ENCODE measurements at places on chromosomes 12 and 14. TPM values are rescaled to one million over a fixed set of nuclear protein-coding genes. Genes with fewer than 3 reads are reported as not detected.

DAO gene
- total RNA-seq: not detected

DNA sequence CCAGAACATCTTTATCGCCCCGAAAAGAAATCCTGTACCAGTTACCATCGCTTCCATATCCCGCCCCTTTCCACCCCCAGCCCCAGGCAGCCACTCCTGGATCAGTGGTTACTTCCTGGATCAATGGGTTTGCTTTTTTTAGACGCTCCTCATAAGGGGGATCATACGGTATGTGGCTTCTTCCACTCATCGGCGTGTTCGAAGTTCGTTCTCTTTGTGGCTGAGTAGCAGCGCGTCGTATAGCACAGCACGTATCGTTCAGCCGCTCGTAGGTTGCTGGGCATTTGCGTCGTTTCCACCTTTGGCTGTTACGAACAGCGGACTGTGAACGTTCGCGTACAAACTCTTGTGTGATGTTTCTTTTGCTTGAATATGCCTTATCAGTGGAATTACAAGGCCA lies 1.8 kb downstream of the NOC4L start:
- no peak for DNase-seq

- no peak for DNase-seq
These were observed 286.7 kb upstream of the ATXN7L3B start for GRCh38 chr12:74250891-74251290.

DNA sequence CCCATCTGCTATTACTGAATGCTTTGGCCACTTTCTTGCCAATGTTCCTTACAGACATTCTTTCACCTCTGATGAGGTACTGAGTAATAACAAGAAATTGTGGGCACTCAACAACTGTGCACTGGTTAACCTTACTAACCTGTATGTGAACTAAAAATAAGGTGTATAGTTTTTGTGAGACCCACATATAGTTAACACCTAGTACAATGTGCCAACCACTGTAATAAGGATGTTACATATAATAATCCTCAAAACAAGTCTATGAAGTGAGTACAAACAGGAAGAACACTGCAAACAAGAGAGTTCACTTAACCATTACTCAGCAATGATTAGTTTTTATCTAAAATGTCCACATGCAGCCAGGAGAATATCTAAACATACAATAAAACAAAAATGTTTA lies 4.5 kb downstream of the DDHD1 start:
- DNase-seq: no peak

GUCY2C gene
- total RNA-seq: not detected

ITGA7 gene
- 207 TPM for total RNA-seq

DNA sequence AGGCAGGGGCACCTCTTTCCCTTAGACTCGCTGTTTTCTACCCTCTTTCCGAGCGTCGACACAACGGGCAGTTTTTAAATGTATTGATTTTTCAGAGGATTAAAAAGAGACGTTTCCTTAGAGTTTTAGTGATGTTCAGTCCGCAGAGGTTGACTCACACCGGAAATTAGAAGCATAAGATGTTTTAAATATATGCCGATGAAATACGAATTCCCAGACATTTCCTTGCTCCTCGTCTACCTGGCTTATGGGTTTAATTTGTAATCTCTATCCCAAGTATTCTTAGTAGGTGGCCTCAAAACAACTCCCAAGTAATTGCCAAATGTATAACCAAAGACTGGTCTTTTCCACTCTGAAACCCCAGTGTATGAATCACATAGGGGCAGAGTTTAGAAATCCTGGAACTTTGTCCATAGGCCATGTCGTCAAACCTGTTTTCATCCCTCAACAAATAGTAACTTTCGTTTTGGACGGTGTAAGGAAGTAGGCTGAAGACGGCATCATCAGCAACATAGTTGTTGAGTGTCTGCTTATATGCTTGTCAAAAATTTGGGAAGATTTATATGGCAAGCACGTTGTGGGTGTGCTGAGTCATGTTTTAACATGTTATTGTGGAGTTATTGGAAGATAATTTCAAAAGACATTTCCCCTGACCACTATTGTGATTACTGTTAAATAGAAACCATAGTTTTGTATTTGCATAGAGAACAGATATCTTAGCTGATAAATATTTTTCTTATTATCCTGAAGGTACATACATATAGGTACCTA lies 824 bp downstream of the TBK1 start:
- DNase-seq: no peak

DNA sequence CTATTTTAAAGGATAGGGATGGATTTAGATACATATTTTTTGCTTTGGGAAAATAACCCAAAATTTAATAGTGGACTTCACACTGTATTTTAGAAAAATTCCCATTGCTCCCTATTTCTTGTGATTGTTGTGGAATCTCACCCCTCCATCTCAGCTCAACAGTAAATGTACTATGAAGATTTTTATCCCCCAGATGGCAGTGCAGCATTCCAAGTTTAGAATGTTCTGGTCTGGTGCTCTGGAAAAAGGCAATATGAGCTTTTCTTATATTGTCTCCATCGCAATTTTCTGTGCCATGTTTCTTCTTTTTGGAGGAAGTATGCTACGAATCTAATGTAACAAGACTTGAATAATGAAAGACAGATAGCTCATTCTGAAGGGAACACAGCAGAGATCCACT lies 471.7 kb upstream of the SYT1 start:
- DNase-seq: no peak

GRCh38 chr12:13193505-13194231 lies 2.9 kb upstream of the EMP1 start:
- no peak for DNase-seq

DNA sequence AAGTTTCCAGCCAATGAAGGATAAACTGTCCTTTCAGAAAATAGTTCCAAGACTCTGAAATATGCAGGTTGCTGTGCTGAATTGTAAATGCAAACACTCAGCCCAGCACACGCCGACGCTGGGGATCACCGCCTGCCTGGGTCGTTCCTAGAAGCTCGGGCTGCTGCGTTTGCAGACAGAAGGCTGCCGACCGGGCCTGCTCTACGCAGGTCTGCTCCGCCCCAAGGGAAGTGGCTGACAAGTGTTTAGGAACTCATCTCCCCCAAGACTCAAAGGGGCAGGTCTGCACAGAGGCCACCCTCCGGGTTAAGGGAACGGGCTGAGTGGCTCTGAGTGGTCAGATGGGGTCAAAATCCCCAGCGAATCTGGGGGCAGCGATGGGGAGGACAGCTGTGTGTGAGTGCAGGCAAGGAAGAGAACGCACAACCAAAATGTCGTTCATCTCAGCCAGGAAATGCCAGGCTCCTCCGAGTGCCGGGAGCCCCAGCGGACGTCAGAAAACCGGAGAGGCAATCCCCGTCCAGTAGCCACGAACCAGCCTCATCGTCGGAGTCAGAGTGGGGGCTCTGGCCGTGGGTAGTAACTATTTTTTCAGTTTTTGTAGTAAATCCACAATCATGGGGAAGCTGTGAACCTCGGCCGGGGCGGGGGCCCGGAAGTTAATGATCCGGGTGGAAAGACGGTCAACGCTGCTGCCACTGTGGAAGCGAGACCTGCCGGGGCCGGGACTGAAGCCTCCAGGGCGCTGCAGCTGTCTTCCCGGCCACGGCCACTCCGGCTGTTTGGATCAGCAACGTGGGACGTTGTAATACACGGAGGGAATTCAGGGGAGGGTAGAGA lies 6.0 kb downstream of the GALNT9 start:
- no peak for DNase-seq

DNA sequence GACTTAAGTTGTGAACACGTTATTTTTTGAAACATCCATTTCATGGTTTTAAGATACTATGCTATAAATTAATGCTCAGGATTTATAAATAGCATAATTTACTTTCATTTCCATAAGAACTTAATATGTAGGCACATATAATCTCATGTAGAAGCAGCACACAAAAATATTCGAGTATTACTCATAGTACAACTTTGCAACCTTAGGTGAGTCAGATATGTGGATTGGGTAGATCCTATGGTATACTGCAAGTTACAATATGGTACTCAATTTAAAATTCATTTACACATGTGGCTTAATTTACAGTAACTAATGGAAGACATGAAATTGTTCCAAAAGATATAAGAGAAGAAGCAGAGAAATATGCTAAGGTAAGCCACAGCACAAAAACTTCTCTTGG lies 26.0 kb downstream of the PSMA3 start:
- DNase-seq: no peak

TAC3 gene
- total RNA-seq: not detected

DNA sequence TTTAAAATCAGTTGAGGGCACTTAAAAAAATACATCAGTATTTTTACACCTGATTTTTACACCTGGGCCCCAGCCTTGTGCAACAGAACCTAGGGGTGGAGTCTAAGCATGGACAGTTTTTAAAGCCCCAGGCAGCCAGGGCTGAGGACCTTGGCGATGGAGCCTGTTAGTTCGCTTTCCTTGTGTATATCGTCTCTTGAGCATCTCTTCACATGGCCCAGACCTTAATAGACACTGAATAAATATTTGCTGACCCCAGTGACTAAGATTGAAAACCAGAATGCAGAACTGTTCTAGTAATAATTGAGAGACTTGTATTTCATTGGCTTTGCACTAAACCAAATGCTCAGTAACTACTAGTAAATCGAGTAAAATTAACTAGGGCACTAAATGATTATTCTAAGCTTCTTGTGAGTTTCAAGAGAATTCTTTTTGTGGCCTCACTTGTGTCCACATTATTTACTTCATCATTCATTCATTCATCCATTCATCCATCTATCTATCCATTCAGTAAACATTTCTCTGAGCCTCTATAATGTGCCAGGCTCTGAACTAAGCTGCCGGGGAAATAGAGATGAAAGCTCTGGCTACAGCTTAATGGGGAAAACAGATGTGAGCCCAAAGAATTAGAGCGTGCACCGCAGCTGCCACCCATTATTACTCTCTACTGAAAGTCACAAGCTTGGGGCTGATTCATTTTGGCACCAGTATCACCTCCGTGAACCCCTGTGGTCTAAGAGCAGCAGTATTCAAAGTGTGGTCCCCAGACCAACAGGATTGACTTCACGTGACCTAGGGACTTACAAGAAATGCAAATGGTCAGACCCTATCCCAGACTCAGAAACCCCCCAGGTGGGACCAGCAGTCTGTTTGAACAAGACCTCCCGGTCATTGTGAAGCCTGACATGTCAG lies 30.7 kb upstream of the BCL7A start:
- DNase-seq: no peak

DNA sequence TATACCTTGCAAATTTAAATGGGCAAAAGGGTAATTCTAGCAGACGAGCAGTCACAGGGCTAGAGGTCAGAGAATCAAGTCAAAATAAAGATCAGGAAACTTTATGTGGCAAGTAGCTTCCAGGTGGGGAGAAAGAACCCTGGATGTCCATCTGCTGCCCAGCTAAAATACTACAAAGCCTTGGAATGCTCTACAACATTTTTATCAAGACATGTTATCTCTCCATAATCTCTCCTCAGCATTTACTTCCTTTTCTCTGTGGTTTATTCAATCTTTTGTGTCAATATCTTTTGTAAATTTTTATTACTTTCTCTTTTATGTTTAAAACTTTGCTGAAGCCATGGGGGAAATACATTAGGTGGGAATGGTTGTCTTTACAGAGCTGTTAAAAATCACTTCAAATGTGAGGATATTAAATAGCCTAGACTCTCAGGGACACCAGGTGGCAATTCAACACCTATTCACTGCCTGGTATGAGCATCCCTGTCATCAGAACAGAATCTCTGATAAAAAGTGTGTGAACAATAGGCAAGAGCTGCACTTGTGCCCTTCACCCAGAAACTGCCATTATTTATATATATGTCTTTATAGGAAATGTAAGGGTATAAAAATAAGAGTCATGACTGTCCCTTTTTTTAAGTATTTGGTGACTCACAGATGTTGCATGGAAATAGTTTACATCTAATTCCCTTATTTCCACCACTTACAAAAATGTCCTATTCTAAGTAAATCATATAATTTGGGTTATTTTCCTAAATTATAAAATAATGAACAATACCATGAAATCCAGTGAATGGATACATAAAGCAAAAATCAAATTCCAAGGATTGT lies 152.9 kb downstream of the EPS8 start:
- no peak for DNase-seq

OR6C65 gene
- total RNA-seq: not detected

- DNase-seq: no peak
These were observed 190.2 kb upstream of the LMO3 start for GRCh38 chr12:16796168-16796567.

DNA sequence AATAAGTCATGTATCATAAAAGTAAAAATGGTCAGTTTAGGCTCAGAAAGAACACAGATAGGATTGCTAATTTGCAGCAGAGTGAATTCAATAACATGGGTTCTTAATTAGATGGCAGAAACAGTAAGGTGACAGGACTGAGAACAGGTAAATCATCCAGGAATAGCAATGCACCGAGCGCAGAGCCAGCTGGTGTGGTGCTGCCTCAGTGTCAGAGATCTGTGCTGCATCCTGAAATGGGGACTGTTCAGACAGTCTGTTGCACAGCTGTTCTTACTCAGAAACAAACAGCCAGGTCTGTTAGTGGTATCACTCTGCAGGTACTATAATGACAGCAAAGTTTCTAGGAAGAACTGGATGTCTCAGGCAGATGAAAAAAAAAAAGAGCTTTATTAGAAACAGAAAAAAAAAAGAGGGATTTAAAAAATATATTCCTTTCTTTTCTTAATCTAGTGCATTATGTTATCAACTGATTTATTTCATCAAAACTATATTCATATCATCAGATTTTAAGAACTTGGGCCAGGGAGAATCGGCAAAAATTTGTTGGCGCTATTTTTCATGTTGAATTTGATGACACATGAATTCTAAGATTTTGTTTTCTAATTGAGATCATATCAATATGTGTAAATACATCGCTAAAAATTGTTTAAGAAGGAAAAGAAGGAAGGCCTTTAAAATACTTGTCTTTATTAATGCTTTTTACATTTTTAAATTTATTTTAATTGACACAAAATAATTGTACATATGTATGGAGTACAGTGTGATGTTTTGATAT lies 501.8 kb downstream of the PRKD1 start:
- no peak for DNase-seq

ETFBKMT gene
- 1.4 TPM for total RNA-seq

DNA sequence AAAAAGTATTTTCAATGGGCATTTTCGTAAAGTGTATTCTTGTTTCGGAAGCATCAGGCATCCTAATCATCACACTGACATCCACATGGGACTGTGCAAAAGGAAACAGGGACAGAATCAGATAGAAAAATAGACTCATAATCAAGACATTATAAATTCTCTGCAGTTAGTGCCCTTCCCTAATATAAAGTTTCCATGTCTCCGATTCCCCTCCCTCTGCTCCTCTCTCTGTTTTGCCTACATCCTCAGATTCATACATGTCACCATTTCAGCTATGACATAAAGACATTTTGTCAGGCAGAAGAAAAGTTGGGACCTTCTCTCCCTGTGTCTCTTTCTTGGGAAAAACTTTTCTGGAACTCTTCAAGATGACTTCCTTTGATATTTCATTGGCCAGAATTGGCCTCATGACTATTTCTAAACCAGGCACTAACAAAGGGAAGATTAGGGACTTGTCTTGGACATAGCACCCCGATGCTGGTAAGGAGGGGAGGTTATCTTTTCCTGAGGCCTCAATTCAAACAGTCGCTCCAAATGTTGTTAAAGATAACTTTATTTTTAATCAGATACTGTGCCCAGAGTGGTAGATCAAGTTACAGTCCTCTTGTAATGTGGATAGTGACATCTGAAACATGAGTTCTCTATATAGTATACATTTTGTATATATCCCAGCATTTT lies 212.1 kb upstream of the BTG1 start:
- DNase-seq: no peak

Data from omental fat pad (tissue), 4 donors.